ENCODE measurements at places on chromosomes 7 and 10.

- no peak for DNase-seq
Observed at GRCh38 chr7:101990811-101991418, 173.5 kb downstream of the CUX1 start.

DNA sequence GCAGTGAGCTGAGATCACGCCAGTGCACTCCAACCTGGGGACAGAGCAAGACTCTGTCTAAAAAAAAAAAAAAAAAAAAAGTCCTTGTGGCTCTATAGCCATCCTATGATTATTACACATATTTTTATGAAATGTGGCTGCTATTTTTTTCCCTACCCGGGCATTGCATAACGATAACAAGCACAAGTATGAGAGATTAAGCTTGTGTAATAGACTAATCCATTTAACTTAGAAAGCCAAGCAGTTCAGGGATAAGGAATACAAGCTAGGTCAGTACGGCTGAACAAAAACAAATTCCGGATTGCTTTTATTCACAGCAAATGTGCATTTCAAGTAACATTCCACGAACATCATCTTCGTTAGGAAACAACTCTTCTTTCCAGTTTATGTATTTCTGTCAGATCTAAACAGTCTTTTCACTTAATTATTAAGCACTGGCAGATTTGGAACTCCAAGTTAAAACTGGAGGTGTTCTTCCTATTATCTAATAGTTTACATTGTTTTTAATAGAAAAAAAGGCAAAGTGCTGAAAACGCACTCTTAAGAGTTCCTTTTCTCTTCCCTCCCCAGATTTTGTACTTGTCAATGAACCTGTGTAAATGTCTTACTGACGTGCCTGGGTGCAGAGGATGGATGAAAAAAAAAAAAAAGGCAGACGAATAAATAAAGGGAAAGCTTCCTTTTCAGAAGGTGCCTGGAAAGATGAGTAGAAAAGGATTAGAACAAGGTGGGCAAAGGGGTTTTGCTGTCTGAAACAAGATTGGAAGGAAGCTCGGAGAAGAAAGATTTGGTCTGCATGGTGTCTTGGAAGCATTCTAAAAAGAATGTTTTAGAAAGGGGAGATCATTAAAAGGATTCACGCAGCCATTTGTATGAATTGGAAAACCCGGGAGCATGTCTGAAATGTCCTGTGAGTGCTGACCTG is 81.1 kb downstream of the PRTFDC1 start:
- no peak for DNase-seq

DNA sequence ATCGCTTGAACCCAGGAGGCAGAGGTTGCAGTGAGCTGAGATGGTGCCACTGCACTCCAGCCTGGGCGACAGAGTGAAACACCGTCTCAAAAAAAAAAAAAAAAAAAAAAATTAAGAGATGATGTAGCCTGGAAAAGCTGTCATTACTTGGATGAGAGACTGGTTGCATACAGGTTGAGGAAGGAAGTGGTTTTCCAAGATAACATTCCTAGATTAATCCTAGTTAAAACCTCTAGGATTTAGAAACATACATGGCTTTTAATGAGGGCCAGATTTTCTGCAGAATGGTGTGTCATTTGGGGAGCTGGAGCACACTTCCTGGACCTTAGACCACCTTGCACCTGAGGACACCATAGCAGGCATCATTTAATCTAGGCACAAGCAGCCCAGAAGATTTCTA is 17.8 kb downstream of the VWA2 start:
- peak; percentile 13 for DNase-seq

DNA sequence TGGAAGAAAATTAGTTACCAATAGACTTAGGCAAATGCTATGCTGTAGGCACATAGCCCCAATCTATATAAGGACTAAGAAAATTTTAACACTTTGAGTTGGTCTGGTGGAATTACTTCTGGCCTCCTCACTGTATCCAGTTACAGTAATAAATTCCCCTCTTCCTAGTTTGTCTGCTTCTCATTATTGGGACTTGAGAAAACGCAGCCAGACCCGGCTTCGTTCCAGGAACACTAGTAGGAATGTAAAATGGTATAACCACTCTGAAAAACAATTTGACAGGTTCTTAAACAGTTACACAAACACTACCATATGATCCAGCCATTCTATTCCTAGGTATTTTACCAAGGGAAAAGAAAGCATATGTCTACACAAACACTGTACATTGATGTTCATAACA is 150.2 kb downstream of the VPS50 start:
- DNase-seq: peak; percentile 34

- no peak for DNase-seq
Observed at GRCh38 chr10:75166623-75166972, 44.0 kb upstream of the VDAC2 start.

All from fibroblast of skin of left quadriceps (primary cell).